ENCODE measurements at places on chromosomes 6 and 20.

- no peak for DNase-seq
- H3K4me1 ChIP-seq = no peaks in the 10 kb centered on the region
- H3K27me3 ChIP-seq = peaks cover 49% of the 10 kb centered on the region
- H3K27ac ChIP-seq = no peak overlapping the region
- H3K4me3 ChIP-seq = no peak overlapping the region
- H3K36me3 ChIP-seq = no peaks in the 10 kb centered on the region
Observed at GRCh38 chr6:28343898-28344677, 5.7 kb upstream of the ZKSCAN3 start.

- no peaks in the 10 kb centered on the region for H3K4me1 ChIP-seq
- H3K4me3 ChIP-seq = no peak overlapping the region
- no peak overlapping the region for H3K27ac ChIP-seq
- H3K36me3 ChIP-seq = no peaks in the 10 kb centered on the region
- DNase-seq = no peak
- no peaks in the 10 kb centered on the region for H3K27me3 ChIP-seq
Observed at GRCh38 chr6:55176958-55177357, 2.6 kb downstream of the HCRTR2 start.

DNA sequence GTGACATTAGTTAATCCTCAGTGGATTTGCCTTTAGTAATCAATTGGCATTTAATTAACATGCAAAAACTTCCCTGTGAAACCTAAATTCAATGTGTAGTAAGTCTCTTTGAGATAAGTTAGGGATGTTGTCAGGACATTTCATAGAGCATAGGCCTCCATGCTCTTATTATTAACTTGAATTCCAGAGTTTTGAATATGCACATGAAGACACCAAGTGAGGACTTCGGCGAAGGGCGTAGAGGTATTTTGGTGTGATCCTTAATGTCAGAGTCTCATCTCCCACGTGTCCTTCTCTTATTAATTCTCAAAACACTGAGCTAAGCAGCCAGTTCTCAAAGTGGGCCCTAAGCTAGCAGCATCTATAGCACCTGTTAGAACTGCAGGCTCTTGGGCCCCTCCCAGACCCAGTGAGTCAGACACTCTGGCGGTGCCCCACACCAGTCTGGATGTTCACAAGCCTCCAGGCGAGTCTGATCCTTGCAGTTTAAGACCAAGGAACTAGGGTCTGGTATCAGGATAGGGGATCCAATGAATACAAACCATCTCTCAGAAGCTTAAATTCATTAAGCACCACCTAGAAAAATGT lies 292.1 kb downstream of the QKI start:
- H3K27me3 ChIP-seq = no peaks in the 10 kb centered on the region
- no peaks in the 10 kb centered on the region for H3K36me3 ChIP-seq
- H3K27ac ChIP-seq = no peak overlapping the region
- peaks cover 23% of the 10 kb centered on the region for H3K4me1 ChIP-seq

GRCh38 chr20:22586645-22587310 lies 2.4 kb upstream of the FOXA2 start:
- H3K4me1 ChIP-seq = no peaks in the 10 kb centered on the region
- no peak overlapping the region for H3K4me3 ChIP-seq
- peaks cover 42% of the 10 kb centered on the region for H3K27me3 ChIP-seq
- H3K36me3 ChIP-seq = no peaks in the 10 kb centered on the region
- no peak for DNase-seq
- H3K27ac ChIP-seq = no peak overlapping the region

GRCh38 chr20:15576411-15576810 lies 996.8 kb downstream of the KIF16B start:
- no peaks in the 10 kb centered on the region for H3K27me3 ChIP-seq
- no peak overlapping the region for H3K4me3 ChIP-seq
- DNase-seq = no peak
- H3K4me1 ChIP-seq = no peaks in the 10 kb centered on the region

DNA sequence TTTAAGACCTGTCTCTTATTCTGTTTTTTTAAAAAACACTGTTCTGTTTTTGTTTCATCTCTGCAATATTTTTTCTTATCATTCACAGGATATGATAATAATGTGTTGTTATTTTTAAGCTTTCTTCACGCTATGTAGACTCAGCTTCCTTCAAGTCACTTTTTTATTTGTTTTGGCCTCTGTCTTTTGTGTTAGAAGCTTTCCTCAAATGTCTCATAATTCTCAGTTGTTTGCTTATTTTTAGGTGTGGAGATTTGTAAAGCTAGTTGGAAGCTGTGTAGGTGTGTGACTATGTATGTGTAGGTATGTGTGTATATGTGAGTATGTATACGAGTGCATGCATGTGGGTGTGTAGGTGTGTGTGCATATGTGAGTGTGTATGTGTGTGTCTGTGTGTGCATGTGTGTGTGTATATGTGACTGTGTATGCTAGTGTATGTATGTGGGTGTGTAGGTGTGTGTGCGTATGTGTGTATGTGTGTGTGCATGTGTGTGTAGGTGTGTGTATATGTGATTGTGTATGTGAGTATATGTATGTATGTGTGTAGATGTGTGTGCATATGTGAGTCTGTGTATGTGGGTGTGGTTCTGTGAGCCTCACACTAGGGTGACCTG lies 16.3 kb upstream of the VEGFA start:
- H3K4me1 ChIP-seq = no peaks in the 10 kb centered on the region
- H3K36me3 ChIP-seq = no peaks in the 10 kb centered on the region
- no peak overlapping the region for H3K4me3 ChIP-seq
- no peak overlapping the region for H3K27ac ChIP-seq
- DNase-seq = no peak

- peaks cover 87% of the 10 kb centered on the region for H3K4me1 ChIP-seq
- no peak overlapping the region for H3K4me3 ChIP-seq
- DNase-seq = no peak
- H3K27me3 ChIP-seq = no peaks in the 10 kb centered on the region
- peak overlapping the region; percentile 82 for H3K27ac ChIP-seq
Observed at GRCh38 chr20:34010405-34010931, 16.8 kb downstream of the RALY start.

GRCh38 chr6:129598244-129599187 lies 111.5 kb downstream of the ARHGAP18 start:
- no peak overlapping the region for H3K4me3 ChIP-seq
- no peaks in the 10 kb centered on the region for H3K4me1 ChIP-seq
- DNase-seq = peak; percentile 34
- peaks cover 2% of the 10 kb centered on the region for H3K36me3 ChIP-seq
- no peak overlapping the region for H3K27ac ChIP-seq
- H3K27me3 ChIP-seq = no peaks in the 10 kb centered on the region

DNA sequence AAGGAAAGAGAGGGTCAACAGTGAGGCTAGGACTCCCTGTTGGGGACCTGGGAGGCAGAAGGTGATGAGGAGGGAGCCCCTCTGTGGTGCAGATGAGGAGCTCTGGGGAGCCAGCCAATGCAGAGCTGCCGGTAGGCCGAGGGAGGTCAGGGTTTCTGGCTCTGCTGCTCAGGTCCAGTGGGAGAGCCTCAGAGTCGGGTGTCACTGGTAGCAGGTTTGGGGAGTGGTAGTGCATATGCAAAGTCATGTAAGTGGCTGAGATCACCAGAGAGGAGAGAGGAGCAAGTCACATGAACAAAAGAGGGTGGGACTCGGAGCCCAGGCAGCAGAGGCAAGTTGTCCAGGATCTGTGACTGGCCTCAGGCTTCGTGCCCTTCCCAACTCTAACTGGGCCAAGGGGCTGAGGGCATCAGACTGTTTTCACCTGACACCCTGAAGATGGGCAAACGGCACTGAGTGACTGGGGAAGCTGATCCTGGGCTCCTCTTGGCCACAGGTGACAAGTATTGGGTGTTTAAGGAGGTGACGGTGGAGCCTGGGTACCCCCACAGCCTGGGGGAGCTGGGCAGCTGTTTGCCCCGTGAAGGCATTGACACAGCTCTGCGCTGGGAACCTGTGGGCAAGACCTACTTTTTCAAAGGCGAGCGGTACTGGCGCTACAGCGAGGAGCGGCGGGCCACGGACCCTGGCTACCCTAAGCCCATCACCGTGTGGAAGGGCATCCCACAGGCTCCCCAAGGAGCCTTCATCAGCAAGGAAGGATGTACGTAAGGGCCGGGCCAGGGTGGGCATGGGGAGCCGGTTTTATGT lies 6.6 kb downstream of the MMP24OS start:
- peak overlapping the region; percentile 53 for H3K27ac ChIP-seq
- H3K4me1 ChIP-seq = peaks cover 33% of the 10 kb centered on the region
- H3K36me3 ChIP-seq = peaks cover 12% of the 10 kb centered on the region

DNA sequence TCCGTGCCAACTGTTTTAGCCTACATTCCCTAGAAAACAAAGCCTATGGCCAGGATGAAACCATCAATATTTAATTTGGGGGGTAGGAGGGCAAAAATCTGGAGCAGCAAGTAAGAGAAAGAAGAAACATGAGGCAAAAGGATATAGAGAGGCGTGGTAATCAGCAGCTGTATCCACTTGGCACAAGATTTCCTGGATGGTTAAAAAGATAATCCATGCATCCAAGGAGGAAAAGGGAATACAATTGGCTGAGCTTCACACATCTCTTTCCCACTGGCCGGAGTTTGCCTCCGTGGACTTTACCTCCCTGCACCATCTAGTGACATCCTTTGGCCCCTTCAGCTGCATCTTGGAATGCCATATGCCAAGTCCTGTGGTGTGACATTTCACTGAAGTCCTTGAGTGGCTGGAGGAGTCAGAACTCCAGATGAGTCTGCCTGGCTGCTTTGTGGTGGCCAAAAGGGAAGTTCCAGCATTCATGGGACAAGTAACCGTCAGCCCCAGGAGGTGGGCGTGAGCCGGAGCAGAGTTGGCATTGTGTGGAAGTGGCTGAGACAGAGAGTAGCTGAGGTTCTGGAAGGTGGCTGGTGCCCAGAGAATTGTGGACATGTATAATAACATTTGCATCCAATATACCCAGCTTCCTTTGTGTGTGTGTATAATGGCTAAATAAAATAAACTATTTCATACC lies 13.7 kb upstream of the TMX4 start:
- H3K4me1 ChIP-seq = no peaks in the 10 kb centered on the region
- H3K4me3 ChIP-seq = no peak overlapping the region

- no peaks in the 10 kb centered on the region for H3K36me3 ChIP-seq
- H3K4me3 ChIP-seq = no peak overlapping the region
- no peak overlapping the region for H3K27ac ChIP-seq
- DNase-seq = no peak
- H3K27me3 ChIP-seq = peaks cover 54% of the 10 kb centered on the region
Observed at GRCh38 chr6:3584606-3585005, 127.8 kb upstream of the SLC22A23 start.

DNA sequence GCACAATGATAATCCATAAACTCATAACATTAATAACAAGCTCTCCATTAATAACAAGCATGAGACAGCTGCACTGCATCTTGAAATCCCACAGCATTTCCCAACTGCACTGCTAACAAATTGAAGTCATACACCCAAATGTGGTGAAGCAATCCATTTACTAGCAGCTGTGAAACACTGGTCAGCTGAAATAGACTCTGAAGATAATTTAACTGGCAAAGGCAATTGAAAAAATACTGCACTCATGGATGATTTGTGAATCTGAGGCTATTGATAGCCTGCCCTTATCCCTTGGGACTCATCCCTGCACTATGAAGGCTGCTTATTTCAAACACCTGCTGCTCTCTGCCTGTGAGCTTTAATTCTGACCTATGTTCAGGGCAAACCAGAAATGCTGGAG lies 49.1 kb upstream of the PLCB1 start:
- no peak overlapping the region for H3K27ac ChIP-seq
- DNase-seq = no peak
- H3K36me3 ChIP-seq = no peaks in the 10 kb centered on the region
- no peaks in the 10 kb centered on the region for H3K27me3 ChIP-seq

DNA sequence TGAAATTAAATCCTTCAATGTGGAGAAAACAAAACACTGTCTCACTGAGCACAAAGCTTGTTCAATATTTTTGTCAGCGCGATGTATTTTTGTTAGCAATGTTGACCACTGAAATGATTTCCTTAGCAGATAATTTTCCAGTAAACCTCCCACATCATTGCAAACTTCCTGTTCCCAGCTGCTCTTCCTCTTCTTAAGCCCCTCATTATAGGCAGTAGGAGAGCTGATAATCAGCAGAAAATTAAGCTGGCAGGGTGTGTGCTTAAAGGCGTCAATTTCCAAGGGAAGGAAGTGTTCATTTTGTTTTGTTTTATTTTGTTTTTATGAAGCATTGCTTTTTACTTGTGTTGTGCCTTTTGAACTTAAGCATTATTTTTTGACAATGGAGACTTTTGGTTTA lies 29.1 kb upstream of the TMEM14A start:
- peaks cover 8% of the 10 kb centered on the region for H3K4me1 ChIP-seq
- H3K27ac ChIP-seq = no peak overlapping the region
- H3K27me3 ChIP-seq = peaks cover 54% of the 10 kb centered on the region
- H3K4me3 ChIP-seq = no peak overlapping the region

DNA sequence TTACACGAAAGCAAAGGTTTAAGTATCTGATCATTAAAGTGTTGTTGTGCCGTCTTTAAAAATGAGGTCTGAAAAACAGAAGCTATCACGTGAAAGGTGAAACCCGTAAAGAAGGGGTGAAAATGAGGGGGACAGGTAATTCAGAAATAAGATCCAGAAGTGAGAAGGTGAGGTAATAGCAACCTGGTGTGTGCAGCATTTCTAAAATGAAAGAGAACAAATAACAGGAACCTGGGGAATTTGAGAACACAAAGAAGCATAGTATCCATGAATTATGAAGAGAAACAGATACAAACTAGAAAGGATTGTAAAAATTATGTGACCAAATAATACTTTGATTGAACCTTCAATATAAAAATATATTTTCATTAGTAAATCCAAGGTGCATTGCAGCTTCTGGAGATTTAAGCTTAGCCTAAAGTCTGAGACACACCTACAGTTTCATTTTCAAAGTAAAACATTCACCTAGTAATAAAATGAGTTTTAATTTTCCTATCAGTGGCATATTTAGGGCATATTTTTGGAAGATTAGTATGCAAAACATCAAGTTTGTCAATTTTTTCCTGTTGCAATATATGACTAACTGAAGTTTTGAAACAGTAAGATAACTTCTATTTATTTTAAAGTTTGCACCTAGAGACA lies 1.4 kb downstream of the HEY2 start:
- peak overlapping the region; percentile 81 for H3K4me3 ChIP-seq
- peaks cover 8% of the 10 kb centered on the region for H3K36me3 ChIP-seq
- H3K27ac ChIP-seq = no peak overlapping the region

DNA sequence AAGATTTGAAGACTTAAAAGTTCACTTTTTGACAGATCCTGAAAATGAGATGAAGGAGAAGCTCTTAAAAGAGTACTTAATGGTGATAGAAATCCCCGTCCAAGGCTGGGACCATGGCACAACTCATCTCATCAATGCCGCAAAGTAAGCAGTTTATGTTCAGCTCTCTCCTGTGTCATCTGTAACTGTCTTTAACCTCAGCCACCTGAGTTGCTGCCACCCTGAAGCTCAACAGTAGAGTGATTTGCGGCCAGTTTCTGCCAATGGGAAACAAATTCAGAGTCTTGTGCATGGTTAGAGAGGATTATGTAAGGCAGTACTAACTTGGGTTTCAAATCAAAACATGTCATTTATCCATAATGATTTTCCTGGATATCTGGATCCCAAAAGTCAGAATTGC lies 10.1 kb downstream of the TNFAIP3 start:
- peaks cover 51% of the 10 kb centered on the region for H3K4me1 ChIP-seq
- peaks cover 98% of the 10 kb centered on the region for H3K36me3 ChIP-seq
- peak overlapping the region; percentile 99 for H3K27ac ChIP-seq
- peak overlapping the region; percentile 71 for H3K4me3 ChIP-seq

GRCh38 chr20:17732907-17733521 lies 33.2 kb downstream of the BANF2 start:
- DNase-seq = no peak
- H3K4me3 ChIP-seq = no peak overlapping the region
- peaks cover 46% of the 10 kb centered on the region for H3K27me3 ChIP-seq
- no peaks in the 10 kb centered on the region for H3K36me3 ChIP-seq
- no peaks in the 10 kb centered on the region for H3K4me1 ChIP-seq

- H3K27ac ChIP-seq = peak overlapping the region; percentile 78
- no peaks in the 10 kb centered on the region for H3K27me3 ChIP-seq
- peak overlapping the region; percentile 23 for H3K4me3 ChIP-seq
- H3K4me1 ChIP-seq = peaks cover 52% of the 10 kb centered on the region
Observed at GRCh38 chr6:159110013-159110412, 59.2 kb upstream of the FNDC1 start.
